ENCODE measurements at places on chromosomes 11 and 22.

DNA sequence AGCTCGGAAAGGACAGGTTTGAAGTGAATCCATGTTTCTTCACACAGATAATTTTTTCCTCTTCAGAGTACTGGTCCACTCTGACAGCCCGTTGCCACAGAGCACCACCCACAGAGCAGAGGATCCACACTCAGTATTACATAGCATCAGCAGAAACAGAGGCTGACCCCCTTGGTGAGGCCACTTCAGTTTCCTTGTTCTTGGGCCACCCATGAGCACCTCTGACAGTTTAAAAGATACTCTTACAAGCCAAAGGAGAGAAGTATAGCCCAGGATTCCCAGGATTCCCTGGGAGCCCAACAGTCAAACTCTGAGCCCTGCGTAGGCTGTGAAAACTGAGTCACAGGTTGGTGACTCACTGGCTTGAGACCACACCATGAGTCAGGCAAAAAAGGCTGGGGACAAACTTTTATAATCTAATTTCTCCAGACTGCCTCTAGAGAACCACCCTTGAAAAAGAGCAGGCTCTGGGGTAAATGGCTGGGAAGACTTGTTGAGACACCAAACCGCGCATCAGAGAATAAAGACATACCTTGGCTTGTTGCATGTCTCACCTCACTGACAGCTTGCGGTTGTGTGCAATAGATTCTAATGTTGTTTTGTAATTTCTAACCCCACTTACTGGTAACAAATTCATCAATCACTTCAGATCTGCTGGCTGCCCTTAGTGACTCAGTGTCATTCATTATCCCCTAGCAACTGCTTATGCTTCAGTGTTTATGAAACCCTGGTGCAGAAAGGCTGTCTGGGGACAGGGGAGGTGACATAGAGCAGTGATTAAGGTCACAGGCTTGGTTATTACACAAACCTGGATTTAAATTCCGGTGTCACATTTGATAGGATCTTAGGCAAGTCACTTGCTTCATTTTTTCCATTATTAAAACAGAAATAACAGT is 56.9 kb upstream of the PRSS23 start:
- no peak overlapping the region for H3K27ac ChIP-seq
- H3K4me1 ChIP-seq: no peaks in the 10 kb centered on the region
- H3K4me3 ChIP-seq: no peak overlapping the region
- DNase-seq: no peak
- no peaks in the 10 kb centered on the region for H3K36me3 ChIP-seq
- peaks cover 3% of the 10 kb centered on the region for H3K27me3 ChIP-seq

GRCh38 chr11:70060611-70061293 is 17.4 kb upstream of the ANO1 start:
- no peak for DNase-seq
- no peak overlapping the region for H3K4me3 ChIP-seq
- no peaks in the 10 kb centered on the region for H3K36me3 ChIP-seq

DNA sequence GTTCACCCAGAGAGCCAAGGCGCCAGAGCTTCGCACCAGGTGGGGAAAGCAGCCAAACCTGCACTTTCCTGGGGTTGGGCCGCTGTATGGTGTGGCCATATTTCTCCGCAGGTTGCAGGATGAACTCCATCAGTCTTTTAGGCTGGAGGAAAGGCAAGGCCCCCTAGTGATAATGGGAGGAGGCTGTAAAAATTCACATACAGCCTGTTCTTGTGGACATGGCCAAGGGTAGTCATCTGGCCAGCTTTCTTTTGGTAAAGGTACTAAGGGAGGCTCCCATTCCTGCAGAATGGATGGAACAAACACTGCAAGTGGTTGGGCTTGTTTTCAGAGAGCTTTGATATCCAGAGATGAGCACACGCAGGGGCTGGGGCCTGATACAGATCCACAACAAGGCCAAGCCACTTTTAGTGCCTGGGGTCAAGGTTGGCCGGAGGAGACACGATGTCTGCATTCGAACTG is 29.6 kb downstream of the C22orf31 start:
- peak overlapping the region; percentile 66 for H3K4me3 ChIP-seq
- no peak overlapping the region for H3K27ac ChIP-seq
- peaks cover 18% of the 10 kb centered on the region for H3K27me3 ChIP-seq
- DNase-seq: no peak

DNA sequence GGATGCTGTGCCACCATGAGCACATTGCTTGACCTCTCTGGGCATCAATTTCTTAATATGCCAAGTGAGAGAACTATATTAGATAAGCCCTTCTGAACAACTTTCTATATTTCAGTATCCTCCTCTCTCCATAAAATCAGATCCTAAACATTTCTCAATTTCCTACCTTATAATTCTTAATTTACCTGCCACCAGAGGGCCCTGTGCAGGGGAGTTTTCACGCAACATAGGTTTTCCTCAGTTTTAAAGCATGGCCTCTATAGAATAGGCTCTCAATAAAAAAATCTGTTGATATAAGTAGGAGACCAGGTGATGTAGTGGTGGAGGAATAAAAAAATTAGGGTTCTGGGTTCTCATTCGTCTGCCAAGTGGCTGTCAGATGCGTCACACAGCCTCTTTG is 83.7 kb upstream of the DBX1 start:
- H3K36me3 ChIP-seq: no peaks in the 10 kb centered on the region
- peaks cover 2% of the 10 kb centered on the region for H3K27me3 ChIP-seq
- no peak overlapping the region for H3K4me3 ChIP-seq
- H3K4me1 ChIP-seq: no peaks in the 10 kb centered on the region

GRCh38 chr11:61694602-61694939 is 14.4 kb downstream of the DAGLA start:
- peaks cover 26% of the 10 kb centered on the region for H3K4me1 ChIP-seq
- H3K27ac ChIP-seq: no peak overlapping the region
- no peak overlapping the region for H3K4me3 ChIP-seq

GRCh38 chr11:117834838-117835443 is 10.4 kb upstream of the FXYD2 start:
- DNase-seq: no peak
- no peak overlapping the region for H3K27ac ChIP-seq
- H3K4me3 ChIP-seq: no peak overlapping the region
- H3K36me3 ChIP-seq: no peaks in the 10 kb centered on the region

GRCh38 chr11:93537767-93538261 is 5.4 kb downstream of the SMCO4 start:
- H3K27ac ChIP-seq: no peak overlapping the region
- H3K27me3 ChIP-seq: peaks cover 3% of the 10 kb centered on the region
- H3K4me1 ChIP-seq: peaks cover 33% of the 10 kb centered on the region
- DNase-seq: no peak
- H3K36me3 ChIP-seq: no peaks in the 10 kb centered on the region

DNA sequence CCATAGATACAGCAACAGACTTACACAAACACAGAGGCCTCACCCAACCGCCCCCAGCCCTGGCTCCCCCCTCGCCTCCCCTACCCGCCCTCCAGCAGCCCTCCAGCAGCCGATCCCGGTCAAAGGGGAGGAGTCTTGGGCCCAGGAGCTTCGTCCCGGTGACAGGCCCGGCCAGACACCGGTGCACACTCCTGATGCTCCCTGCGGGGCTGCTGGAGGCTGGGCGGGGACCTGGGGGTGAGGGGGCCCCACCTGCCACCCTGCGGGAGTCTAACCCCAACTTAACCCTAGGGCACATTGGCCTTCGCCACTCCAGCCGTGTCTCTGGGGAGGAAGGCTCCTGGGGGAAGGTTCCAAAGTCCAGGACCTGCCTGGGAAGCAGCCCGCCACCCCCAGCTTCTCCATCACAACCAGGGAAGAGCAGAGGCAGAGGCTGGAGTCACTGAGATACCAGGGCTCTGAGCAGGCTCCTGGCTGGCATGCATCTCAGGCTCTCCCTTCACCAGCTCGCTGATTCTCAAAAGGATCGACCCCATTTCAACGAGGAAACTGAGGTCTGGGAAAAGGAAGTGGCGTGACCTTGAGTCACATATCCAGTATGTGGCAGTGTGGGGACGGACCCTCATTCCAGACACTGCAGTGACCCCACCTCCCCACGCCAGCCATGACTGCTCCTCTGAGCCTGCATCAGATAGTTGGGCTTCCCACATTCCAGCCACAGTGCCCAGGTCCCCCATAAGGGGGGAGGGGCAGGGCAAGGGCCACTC is 14.4 kb downstream of the BCL9L start:
- peaks cover 86% of the 10 kb centered on the region for H3K4me1 ChIP-seq
- H3K27ac ChIP-seq: peak overlapping the region; percentile 100
- H3K4me3 ChIP-seq: peak overlapping the region; percentile 95
- DNase-seq: no peak

DNA sequence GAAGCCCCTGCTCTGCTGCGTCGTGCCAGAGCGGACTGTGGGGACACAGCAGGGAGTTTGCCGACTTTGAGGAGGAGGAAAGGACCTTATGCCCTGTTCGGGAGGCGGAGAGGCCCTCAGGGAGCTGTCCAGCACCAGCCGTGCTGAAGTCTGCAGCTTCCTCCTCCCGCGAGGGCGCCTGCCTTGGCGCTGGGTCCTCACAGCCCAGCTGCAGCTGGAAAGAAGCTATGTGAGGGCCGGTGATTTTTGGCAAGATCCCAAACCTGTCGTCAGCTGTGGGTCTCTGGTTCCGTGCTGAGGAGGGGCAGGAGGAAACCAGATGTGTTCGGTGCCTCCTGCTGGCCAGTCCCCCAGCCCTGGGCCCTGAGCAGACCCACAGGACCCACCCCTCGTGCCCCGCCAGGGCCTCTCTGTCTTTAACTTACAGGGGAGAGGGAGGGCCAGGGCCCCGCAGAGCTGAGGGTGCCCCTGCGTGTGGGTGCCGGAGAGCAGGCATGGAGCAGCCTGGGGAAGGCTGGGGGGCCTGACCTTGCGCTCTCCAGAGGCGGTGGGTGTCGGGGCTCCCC is 12.0 kb downstream of the BRSK2 start:
- H3K27ac ChIP-seq: no peak overlapping the region
- peak; percentile 20 for DNase-seq
- H3K36me3 ChIP-seq: no peaks in the 10 kb centered on the region
- no peaks in the 10 kb centered on the region for H3K4me1 ChIP-seq
- no peaks in the 10 kb centered on the region for H3K27me3 ChIP-seq

- no peak overlapping the region for H3K4me3 ChIP-seq
- H3K36me3 ChIP-seq: no peaks in the 10 kb centered on the region
- H3K4me1 ChIP-seq: peaks cover 2% of the 10 kb centered on the region
- no peak for DNase-seq
- H3K27ac ChIP-seq: no peak overlapping the region
These were observed 41.8 kb upstream of the HSD17B12 start for GRCh38 chr11:43638717-43639116.

DNA sequence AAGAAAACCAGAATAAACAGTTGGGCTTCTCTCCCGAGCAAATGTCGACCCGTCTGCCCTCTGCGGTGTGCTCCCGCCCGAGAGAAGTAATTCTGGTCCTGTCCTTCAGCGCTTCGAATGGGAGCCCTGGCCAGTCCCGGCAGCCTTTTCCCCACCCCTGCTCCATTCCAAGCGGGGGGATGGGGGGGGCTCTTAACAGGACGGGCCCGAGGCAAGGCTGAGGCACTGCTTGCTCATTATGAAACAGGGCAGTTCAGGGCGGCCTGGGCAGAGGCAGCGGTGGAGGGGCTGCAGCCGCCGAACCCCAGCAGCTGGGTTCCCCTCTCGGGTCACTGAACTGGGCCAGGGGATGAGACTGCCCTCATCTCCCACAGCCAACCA is 9.1 kb downstream of the BACE1-AS start:
- H3K4me1 ChIP-seq: no peaks in the 10 kb centered on the region
- no peaks in the 10 kb centered on the region for H3K36me3 ChIP-seq
- H3K27ac ChIP-seq: no peak overlapping the region
- H3K27me3 ChIP-seq: no peaks in the 10 kb centered on the region
- no peak for DNase-seq

DNA sequence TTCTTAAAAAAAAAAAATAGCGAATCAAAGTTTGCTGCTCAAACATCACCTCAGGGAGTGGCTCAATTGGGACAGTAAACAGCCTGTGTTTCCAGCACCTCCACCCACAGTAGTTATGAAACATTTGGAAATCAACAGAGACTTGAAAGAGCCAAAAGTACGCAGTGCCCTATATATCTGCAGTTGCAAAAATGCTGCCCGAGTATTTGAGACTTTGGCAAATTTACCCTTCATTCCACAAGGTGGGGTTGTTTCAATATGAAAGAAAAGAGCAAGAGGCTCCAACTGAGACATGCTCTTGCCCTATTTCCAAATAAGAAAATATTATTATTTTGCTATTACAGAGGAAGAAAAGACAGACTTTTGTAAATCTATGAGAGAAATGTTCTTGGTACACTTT is 851.1 kb upstream of the RAG2 start:
- peak overlapping the region; percentile 72 for H3K4me3 ChIP-seq
- peaks cover 8% of the 10 kb centered on the region for H3K36me3 ChIP-seq
- peak; percentile 19 for DNase-seq
- H3K27ac ChIP-seq: peak overlapping the region; percentile 66
- peaks cover 52% of the 10 kb centered on the region for H3K4me1 ChIP-seq
- H3K27me3 ChIP-seq: peaks cover 1% of the 10 kb centered on the region

DNA sequence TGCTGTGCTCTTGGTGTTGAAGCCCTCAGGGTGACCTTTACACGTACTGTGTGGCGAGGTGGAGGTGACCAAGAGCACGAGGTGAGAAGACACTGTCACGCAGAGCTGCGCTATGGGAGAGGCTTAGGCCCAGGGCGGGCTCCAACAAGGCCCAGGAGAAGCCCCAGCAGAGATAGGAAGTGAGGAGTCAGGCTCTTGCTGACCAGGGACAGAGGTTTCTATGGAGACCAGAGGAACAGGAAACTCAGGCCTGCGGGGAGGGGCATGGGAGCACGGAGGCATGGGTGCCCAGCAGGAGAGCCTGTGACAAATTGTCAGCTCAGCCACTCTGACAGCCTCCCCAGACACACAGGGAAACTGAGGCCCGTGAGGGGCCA is 15.8 kb downstream of the DGKZ start:
- H3K4me3 ChIP-seq: peak overlapping the region; percentile 83
- peaks cover 75% of the 10 kb centered on the region for H3K4me1 ChIP-seq
- no peak for DNase-seq
- H3K36me3 ChIP-seq: no peaks in the 10 kb centered on the region
- peak overlapping the region; percentile 87 for H3K27ac ChIP-seq

GRCh38 chr11:119567688-119568582 is 145.0 kb upstream of the THY1 start:
- no peaks in the 10 kb centered on the region for H3K4me1 ChIP-seq
- H3K27me3 ChIP-seq: no peaks in the 10 kb centered on the region
- no peaks in the 10 kb centered on the region for H3K36me3 ChIP-seq
- DNase-seq: no peak

DNA sequence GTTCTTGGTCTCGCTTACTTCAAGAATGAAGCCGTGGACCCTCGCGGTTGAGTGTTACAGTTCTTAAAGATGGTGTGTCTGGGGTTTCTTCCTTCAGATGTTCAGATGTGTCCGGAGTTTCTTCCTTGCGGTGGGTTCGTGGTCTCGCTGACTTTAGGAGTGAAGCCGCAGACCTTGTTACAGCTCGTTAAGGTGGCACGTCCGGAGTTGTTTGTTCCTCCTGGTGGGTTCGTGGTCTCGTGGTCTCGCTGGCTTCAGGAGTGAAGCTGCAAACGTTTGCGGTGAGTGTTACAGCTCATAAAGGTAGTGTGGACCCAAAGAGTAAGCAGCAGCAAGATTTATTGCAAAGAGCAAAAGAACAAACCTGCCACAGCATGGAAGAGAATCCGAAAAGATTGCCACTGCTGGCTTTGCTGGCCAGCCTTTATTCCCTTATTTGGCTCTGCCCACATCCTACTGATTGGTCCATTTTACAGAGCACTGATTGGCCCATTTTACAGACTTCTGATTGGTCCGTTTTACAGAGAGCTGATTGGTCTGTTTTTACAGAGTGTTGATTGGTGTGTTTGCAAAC is 27.1 kb upstream of the NXPE2 start:
- H3K27ac ChIP-seq: no peak overlapping the region
- DNase-seq: no peak
- H3K4me3 ChIP-seq: no peak overlapping the region
- H3K4me1 ChIP-seq: no peaks in the 10 kb centered on the region

- no peaks in the 10 kb centered on the region for H3K36me3 ChIP-seq
- H3K4me3 ChIP-seq: no peak overlapping the region
- peaks cover 3% of the 10 kb centered on the region for H3K27me3 ChIP-seq
- DNase-seq: no peak
- H3K27ac ChIP-seq: no peak overlapping the region
These were observed 23.6 kb downstream of the NNMT start for GRCh38 chr11:114319716-114320328.
